ENCODE measurements at places on chromosomes 2 and 18.
A peak's percentile ranks its signal among the peaks of the same experiment; 100 is the strongest.

GRCh38 chr18:57110290-57110689, 36.6 kb upstream of the BOD1L2 start:
- no peak for DNase-seq

DNA sequence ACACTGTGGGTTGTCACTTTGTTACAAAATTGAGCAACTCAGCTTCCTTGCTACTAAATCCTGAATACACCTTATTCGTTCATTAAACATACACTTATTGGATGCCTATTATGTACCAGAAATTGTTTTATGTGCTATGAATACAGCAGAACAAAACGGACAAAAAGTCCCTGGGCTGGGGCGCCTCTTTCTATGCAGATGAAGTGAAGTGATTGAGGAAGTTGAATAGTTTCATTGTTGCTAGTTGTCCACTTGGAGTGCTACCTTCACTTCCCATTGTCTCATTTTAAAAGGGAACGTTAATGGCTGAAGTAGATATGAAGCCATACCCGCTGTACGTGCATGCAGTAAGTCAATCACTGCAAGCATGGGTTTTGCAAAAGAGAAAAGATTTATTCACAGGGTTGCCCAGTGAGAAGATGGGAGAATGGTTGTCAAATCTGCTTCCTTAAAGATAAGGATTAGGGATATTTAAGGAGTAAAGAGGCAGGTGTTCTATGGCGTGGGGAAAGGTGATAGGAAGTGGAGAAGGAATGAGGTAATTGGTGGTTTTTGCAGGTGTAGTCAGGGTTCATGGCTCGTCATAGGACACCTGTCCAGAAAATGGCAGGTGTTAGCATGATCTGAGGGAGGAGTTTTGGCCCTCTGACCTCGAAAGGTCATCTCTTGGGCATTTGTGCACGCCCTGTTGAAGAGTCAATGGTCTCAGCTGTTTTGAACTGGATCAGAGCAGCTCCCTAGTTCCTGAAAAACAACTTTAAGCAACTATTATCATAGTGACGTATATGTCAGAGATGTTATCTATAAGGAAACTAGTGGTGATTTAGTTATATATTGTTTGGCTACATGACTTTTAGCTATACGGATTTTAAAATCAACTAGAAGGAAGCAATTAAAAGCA, 23.5 kb downstream of the TRPM8 start:
- no peak for DNase-seq

DNA sequence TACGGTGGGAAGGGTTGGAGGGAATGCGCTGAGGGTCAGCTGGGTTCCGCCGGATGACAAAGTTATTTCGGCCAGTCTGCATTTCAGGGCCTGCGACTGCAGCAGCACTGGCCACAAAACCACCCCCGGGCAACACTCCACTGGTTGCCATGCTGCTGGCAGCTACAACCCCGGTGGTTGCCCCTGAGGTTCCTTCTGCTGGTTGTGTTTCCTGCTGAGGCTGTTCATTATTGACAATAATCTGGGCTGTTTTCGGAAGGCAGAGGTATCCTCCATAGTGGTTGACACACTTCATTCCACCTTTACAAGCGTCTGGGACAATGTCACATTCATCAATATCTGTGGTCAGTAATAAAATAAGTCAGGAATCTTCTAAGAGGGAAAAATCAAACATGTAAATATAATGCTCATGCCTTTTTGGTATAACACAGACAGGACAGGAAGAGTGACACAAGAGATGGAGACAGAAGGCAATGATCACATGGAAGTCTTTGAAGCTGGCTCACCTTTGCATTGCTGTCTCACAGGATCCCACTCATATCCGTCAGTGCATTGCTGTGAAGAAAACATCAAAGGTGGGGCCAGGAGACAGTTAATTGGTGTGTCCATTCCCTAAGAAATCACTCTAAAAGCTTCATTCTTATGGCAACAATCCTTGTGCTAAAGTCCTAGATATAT, 5.7 kb downstream of the EFEMP1 start:
- no peak for DNase-seq

DNA sequence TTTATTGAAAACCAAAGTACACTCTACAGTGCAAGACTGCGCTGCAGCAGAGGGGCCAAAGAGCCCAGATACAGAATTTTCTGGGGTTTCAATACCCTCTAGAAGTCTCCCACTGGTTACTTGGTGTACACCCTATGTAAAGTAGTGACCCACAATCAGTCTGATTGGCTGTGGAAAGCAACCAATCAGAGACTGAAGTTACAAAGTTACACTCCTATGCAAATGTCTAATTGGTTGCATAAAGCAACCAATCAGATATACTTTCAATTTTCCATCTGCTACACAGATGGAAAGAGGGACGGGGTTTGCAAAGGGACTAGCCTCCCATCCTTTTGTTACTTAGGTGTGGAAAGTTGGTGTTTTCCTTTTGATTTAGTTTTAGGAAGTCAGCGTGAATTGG, 198.9 kb upstream of the SH3BP4 start:
- DNase-seq: no peak

DNA sequence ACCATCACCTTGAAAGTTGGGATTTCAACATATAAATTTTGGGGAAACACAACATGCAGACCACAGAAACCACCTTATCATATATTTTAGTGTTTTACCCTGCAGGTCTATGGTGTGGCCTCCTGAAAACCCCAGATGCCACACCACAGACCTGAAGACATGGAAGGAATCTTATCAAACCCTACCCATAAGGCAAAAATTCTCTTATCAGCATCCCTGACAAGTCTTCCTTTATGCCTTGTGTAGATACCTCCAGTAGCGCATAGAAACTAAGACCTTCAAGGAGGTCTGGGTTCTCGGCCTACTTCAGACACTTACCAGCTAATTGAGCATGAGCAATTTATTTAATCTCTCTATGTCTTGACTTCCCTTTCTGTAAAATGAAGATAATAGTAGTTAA, 59.1 kb upstream of the SLC14A2 start:
- no peak for DNase-seq

- no peak for DNase-seq
These were observed 31.0 kb downstream of the VAPA start for GRCh38 chr18:9944805-9945204.

DNA sequence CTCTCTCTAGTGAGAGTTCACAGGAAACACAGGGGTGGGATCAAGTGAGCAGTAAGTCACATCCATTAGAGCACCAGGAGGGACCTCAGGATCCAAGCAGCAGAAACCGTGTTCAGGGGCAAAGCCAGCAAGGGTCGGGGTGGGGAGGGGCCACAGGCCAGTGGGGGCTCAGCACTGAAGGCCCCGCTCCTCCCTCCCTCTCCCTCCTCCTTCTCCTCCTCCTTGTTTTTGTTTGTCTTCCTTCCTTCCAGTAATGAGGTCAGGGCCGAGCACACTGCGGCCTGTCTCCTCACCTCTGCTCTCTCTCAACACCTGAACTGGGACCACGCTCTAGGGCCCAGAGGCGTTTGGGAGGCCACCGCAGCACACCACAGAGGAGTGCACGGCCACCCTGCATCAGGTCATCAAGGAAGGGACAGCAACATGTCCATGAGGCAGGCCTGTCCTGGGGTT, 20.9 kb downstream of the MTERF4 start:
- no peak for DNase-seq

GRCh38 chr2:8380566-8380965, 301.3 kb upstream of the ID2 start:
- no peak for DNase-seq

GRCh38 chr18:36525913-36526312, 228.4 kb downstream of the FHOD3 start:
- DNase-seq: no peak

DNA sequence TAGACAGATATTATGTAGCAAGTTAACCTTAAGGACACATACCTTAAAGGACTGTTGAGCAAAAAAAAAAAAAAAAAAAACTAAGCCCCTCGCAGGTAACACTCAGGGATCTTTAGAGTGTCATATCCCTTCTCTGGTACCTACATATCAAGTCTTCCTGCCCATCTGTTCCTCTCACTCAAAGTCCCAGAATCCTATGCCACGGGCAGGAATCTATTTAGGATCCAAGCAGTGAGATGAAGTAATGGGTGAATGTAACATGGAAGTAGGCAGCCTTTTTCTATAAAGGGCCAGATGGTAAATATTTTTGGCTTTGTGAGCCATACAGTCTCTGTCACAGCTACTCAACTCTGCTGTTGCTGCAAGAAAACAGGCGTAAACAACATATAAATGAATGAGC, 496.7 kb downstream of the STK39 start:
- DNase-seq: no peak

- no peak for DNase-seq
These were observed 248.5 kb downstream of the RNF144A start for GRCh38 chr2:7165736-7166135.

DNA sequence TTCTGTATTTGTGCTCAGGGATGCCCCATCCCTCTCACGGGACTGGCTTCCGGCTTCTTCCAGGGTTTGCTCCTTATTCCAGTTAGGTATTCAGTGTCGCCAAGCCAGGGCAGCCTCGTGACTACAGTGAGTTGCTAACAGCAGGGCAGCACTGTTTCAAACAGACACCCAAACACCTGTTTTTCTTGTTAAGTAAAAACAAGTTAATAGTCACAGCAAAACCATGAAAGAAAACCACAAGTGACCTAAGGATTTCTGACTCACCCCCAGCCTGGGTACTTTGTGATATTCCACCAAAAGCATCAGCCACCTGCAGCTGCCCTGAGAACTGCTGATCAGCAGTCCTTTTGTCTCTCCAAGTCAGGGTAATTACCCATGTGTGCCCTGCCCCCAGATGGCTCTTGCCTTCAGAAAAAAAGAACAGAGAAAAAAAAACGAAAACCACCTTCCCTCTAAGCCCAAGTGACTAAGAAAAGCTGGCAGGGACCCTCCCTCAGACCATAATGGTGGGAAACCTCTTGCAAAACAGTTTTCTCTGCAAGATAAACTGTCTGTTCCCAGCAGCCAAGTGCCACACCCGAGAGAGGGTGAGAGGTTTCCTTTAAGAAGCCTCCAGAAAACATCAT, 178.2 kb downstream of the ANAPC1 start:
- DNase-seq: no peak

- no peak for DNase-seq
These were observed 1.2 kb downstream of the BMPR2 start for GRCh38 chr2:202377207-202377761.

- peak; percentile 53 for DNase-seq
These were observed 5.1 kb downstream of the NFATC1 start for GRCh38 chr18:79400591-79401381.

DNA sequence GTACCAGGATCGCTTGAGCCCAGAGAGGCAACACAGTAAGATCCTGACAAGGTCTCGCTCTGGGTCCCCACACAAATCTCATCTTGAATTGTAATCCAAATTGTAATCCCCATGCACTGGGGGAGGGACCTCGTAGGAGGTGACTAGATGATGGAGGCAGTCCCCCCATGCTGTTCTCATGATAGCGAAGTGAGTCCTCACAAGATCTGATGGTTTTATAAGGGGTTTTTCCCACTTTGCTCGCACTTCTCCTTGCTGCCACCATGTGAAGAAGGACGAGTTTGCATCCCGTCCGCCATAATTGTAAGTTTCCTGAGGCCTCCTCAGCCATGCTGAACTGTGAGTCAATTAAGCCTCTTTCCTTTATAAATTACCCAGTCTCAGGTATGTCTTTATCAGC, 46.0 kb upstream of the SERTAD2 start:
- DNase-seq: no peak

DNA sequence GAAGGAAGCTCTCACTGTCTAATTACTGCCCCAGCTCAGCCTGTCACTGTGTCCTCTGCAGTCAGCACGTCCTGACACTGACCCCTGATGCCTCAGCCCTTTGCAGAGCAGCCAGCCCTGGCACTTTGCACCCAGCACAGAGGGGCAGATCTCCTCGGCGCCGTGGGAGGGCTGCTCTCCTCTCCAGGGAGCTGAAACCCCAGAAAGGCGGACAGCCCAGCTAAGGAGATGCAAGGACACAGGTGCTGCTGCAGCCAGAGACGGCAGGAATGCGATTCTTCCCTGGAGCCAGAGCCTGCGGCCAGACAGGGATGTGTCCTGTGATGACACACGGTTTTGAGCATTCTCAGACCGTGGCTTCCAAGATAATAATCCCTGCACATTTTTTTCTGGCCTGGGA, 34.5 kb upstream of the SIX3 start:
- DNase-seq: no peak

DNA sequence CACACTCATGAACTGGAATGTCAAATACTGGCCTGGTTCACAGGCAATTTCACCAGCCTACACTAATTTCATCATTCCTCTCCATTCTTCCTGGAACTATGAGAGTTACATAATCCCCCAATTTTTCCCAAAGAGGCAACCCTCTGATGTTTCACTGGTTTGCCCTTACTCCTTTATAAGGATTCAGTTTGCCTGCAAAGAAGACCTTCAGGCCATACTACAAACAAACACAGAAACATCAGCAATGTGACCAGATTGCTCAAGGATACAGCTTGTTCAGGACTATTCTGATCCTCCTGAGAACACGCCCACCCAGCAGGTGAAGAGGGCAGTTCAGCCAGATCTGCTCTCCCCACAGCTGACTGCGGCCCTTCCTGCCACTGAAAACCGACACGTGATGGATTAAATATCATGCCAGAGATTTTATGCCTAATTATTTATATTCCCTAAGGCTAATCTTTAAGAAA, 215.5 kb downstream of the ETAA1 start:
- DNase-seq: no peak

- DNase-seq: no peak
These were observed 638.1 kb downstream of the DSC3 start for GRCh38 chr18:30404422-30404821.

- no peak for DNase-seq
These were observed 35.3 kb downstream of the NHEJ1 start for GRCh38 chr2:219125225-219125885.

DNA sequence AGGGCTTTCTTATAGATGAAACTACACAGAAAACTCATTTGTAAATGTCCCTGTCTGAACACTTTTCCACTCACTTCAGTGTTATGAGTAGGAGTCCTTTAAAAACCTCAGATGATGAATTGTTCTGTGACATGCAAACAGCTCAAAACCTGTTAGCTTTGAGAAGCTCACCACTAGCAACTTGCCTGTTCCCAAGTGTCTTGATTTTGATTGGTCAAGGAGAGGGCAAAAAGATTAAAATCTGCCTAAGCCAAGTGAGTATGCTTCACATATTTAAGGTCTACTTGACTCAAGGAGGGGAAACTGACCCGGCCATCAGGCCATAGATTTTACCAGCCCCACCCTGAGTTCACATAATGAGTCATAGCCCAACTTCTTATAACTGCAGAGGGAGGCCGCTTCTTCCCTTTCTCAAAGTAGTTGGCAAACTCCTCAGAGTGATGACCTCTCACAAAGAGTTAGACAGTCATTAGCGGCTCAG, 45.2 kb upstream of the MEIS1 start:
- no peak for DNase-seq

DNA sequence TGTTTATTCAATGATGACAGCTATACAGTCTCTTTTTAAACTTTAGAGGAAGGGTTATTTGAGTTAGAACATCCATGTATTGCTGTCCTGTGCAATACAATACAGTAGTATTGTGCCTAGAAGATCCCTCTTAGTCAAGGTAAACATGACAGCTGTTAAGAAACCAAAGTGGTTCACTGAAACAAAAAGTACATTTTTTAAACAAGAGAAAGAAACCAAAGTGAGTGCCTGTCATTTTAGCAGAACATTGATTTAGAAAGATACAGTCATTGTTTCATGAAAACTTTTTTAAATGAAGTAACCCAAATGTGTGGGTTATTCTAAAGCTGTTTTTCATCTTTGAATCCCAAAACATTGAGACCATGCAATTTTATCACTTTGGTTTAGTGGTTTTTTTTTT, 15.5 kb downstream of the ITPRID2 start:
- DNase-seq: no peak
